Activated CD4-positive, CD25-positive, alpha-beta regulatory T cell treated with anti-CD3 and anti-CD28 coated beads, Interleukin-2, amount 50 U/mL, for 72 hours (primary cell): ENCODE measurements at places on chromosomes 4 and X.

DNA sequence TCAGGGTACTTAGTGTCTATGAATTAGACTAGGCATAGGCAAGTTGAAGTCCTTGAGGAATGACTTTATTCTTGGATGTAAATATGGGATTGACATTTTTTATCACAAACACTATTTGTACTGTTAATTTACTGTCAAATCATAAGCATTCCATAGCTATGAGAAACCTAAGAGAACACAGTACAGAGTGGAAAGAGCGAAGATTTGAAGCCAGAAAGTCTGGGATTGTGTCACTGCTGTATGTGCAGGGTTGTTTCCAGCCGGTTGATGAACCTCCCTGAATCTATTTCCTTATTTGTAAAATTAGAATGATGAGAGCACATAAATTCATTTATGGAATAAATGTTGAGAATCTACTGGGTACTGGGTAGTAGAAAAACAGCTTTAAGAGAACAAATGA, 14.4 kb upstream of the KLHL5 start:
- no peak for DNase-seq

- no peak for DNase-seq
Observed at GRCh38 chr4:140884431-140885058, 128.4 kb upstream of the TBC1D9 start.

- DNase-seq, result no peak
Observed at GRCh38 chrX:20968996-20969395, 405.2 kb upstream of the CNKSR2 start.

GRCh38 chrX:10709276-10709675, 88.9 kb upstream of the MID1 start:
- DNase-seq, result no peak

DNA sequence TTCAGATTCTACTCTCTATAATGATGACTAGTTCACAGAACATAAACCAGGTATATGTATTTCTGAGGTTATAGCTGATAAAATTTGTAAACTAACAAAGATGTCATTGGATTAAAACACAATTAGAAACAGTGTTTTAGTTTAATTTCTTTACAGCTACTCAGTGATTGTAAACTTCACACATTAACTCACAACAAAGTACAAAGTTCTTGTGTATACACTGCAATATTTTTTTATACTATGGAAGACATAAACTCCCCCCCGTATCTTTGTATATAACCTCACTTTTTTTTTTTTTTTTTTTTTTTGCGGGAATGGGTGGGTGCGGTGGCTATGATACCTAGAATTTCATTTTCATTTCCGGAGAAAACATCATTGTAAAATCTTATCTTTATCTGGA, 1043.2 kb downstream of the PCDH18 start:
- DNase-seq, result no peak

DNA sequence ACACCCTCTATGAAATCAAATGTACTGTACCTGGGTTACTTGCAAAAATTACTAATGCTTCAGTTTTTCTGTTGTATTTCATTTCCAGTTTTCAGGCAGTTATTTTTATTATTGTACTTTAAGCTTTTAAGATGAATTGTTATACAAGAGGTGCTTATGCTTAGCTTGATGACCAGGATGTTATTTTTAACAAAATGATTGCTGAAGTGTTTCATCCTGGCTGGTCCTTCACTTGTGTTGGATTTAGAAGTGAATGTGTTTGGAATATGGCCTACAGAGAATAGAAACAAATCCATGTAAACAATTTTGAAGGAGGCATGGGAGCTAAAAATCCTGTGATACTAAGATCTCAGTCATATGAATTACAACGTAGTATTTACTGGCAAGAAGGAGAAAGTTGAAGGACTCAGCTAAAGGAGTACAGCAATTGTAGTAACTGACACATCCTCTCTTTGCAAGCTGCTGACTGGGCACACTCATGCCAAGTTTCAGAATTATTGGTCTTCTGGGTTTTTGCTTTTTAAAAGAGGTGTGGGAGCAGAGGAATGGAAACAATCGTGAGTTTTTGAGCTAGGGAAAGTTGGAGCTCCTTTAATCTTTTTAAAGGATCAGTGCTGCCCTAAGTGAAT, 9.2 kb downstream of the UBE2A start:
- DNase-seq, result no peak
